ENCODE measurements at places on chromosomes 16 and 17. TPM values are rescaled to one million over a fixed set of nuclear protein-coding genes. Genes with fewer than 3 reads are reported as not detected.

GRCh38 chr17:55410722-55411462 lies 10.7 kb downstream of the MMD start:
- no peak for DNase-seq
- H3K4me1 ChIP-seq = peaks cover 3% of the 10 kb centered on the region
- no peaks in the 10 kb centered on the region for H3K27me3 ChIP-seq
- no peak overlapping the region for H3K27ac ChIP-seq
- peaks cover 40% of the 10 kb centered on the region for H3K36me3 ChIP-seq
- no peak overlapping the region for H3K4me3 ChIP-seq

C16orf54 gene
- total RNA-seq = 12.1 TPM

GRCh38 chr17:17837380-17837821 lies 615 bp upstream of the SREBF1 start:
- peak overlapping the region; percentile 91 for H3K4me3 ChIP-seq
- H3K36me3 ChIP-seq = peaks cover 21% of the 10 kb centered on the region
- H3K4me1 ChIP-seq = peaks cover 63% of the 10 kb centered on the region
- no peaks in the 10 kb centered on the region for H3K27me3 ChIP-seq
- DNase-seq = peak; percentile 39

- no peak overlapping the region for H3K4me3 ChIP-seq
- H3K27me3 ChIP-seq = no peaks in the 10 kb centered on the region
- H3K36me3 ChIP-seq = no peaks in the 10 kb centered on the region
- H3K27ac ChIP-seq = no peak overlapping the region
- H3K4me1 ChIP-seq = no peaks in the 10 kb centered on the region
- DNase-seq = no peak
These were observed 164.3 kb downstream of the RBFOX3 start for GRCh38 chr17:79446399-79447009.

GRCh38 chr17:71114911-71115668 lies 945.8 kb downstream of the KCNJ2 start:
- H3K27me3 ChIP-seq = no peaks in the 10 kb centered on the region
- H3K27ac ChIP-seq = no peak overlapping the region
- no peaks in the 10 kb centered on the region for H3K36me3 ChIP-seq

DNA sequence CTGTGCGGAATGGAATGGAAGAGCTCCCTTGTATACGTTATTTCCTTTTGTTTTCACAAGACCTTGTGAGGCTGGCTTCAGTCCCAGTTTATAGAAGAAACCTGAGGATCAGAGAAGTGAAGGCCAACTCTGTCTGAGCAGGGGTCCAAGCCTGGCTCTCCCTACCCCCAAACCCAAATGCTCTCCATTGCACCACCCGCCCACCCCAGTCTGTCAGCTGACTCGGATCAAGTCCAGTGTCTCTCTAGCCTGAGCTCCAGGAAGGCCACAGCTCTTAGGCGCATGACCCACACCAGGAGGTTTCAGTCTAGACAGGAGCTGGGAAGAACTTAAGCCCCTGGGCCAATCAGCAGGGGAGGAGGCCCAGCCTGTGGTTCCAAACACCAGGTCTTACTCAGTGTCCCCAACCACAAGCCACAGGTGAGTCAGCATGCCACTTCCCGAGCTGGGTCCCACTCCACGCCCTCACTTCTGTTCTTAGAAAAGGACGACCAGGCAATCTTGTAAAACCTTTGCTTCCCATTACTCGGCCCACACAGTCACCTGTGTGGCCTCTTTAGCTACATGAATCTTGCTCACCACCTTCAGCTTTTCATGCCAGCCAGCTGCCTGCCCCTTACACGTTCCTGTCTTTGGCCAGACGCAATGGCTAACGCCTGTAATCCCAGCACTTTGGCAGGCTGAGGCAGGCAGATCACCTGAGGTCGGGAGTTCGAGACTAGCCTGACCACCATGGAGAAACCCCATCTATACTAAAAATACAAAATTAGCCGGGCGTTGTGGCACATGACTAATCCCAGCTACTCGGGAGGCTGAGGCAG lies 27.8 kb downstream of the TK2 start:
- peak; percentile 98 for DNase-seq
- peaks cover 72% of the 10 kb centered on the region for H3K4me1 ChIP-seq
- no peaks in the 10 kb centered on the region for H3K36me3 ChIP-seq
- peak overlapping the region; percentile 50 for H3K4me3 ChIP-seq

ATP2A1 gene
- total RNA-seq = 4.2 TPM

PRKAR1A gene
- total RNA-seq = 151 TPM

MAP3K14 gene
- total RNA-seq = 52.0 TPM

SGCA gene
- not detected for total RNA-seq

- H3K4me3 ChIP-seq = no peak overlapping the region
- no peak for DNase-seq
- peak overlapping the region; percentile 46 for H3K27ac ChIP-seq
- H3K4me1 ChIP-seq = peaks cover 24% of the 10 kb centered on the region
- peaks cover 63% of the 10 kb centered on the region for H3K36me3 ChIP-seq
- no peaks in the 10 kb centered on the region for H3K27me3 ChIP-seq
These were observed 27.8 kb downstream of the USP36 start for GRCh38 chr17:78812855-78813254.

KRTAP3-1 gene
- total RNA-seq = not detected

DNA sequence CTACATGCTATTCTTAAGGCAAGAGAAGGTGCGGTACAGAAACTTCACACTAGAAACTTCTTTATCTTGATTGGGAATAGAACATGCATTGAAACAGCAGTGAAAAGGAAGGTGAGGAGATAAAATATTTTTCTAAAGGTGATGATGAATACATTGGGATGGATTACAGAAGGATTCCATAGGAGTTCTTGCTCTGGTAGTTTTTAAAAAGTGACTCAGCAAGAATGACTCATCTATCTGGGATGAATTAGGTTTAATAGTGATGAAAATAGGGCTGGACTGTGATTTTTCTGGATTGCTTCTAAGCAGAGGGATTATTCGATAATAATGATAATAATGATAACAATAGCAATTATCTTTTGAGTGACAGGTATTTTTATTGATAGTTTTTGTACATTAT lies 65.6 kb upstream of the HS3ST4 start:
- no peak overlapping the region for H3K27ac ChIP-seq
- no peaks in the 10 kb centered on the region for H3K27me3 ChIP-seq
- no peak overlapping the region for H3K4me3 ChIP-seq
- no peaks in the 10 kb centered on the region for H3K4me1 ChIP-seq
- H3K36me3 ChIP-seq = no peaks in the 10 kb centered on the region

DNA sequence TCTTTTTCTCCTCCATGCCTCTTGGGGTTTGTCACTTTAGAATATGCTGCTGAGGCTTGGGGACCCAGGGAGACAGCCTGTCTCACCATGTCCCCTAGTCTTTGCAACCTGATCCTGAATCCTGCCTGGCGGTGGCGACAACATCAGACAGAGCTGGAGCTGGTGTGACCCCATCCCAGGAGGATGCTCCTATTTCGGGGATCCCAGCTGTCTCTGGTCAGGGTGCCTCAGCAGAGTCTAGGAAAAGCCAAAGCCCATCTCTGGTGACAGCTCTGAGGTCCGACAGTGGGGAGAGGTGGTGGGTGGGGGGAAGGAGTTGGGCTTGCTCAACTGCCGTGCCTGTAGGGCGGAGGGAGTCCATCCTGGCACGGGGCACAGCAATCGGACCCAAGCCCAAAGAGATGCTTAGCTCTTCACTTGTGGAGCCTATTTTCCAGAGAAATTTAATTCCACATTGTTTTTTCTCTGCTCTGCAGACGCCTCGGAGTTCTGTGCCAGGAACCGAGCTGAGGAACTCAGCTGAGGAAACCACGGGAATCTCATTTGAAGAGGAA lies 10.3 kb upstream of the TNS4 start:
- H3K36me3 ChIP-seq = no peaks in the 10 kb centered on the region
- H3K4me3 ChIP-seq = no peak overlapping the region
- DNase-seq = no peak
- no peaks in the 10 kb centered on the region for H3K27me3 ChIP-seq
- no peak overlapping the region for H3K27ac ChIP-seq
- peaks cover 24% of the 10 kb centered on the region for H3K4me1 ChIP-seq

TAT gene
- total RNA-seq = not detected

GRCh38 chr17:82457929-82458178 lies 687 bp upstream of the NARF start:
- H3K27me3 ChIP-seq = no peaks in the 10 kb centered on the region
- peaks cover 12% of the 10 kb centered on the region for H3K36me3 ChIP-seq
- peak; percentile 93 for DNase-seq
- H3K4me1 ChIP-seq = peaks cover 25% of the 10 kb centered on the region
- peak overlapping the region; percentile 97 for H3K27ac ChIP-seq

PYY gene
- total RNA-seq = not detected

GRCh38 chr16:69858191-69859104 lies 92.7 kb upstream of the CLEC18A start:
- H3K4me3 ChIP-seq = no peak overlapping the region
- H3K36me3 ChIP-seq = peaks cover 7% of the 10 kb centered on the region
- no peak overlapping the region for H3K27ac ChIP-seq
- H3K27me3 ChIP-seq = no peaks in the 10 kb centered on the region

GRCh38 chr17:16349431-16349830 lies 3.8 kb downstream of the CENPV start:
- H3K4me3 ChIP-seq = no peak overlapping the region
- no peak overlapping the region for H3K27ac ChIP-seq
- no peaks in the 10 kb centered on the region for H3K27me3 ChIP-seq
- no peak for DNase-seq
- H3K36me3 ChIP-seq = peaks cover 11% of the 10 kb centered on the region

DNA sequence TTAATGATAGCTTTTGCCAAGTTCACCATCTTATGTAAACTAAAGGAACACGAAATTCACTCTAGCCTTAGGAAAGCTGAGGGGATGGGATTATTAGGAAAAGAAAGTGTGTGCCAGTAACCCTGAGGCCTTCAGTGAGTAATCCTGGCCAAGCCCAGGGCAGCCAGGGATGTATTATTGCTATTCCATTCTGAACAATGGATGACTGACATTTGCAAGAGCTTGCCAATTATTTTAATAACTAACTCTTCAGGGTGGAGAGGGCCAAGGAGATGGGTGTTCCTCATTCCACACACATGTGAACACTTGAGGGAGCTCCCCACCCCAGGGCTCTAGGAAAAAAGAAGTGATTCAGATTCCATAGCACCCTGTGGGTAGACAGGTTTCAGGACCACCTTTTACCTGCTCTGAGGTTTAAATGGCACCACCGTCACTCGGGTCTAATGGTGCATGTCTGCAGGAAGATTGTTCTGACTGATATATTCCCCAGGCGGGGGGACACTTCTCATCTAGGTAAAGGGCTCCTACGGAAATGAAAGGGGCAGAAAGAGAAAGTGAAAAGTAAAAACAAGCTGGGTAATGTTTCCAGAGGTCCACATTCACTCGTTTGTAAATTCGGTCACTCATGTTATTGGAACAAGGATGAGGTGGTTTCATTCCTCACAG lies 41.5 kb downstream of the TK2 start:
- H3K27ac ChIP-seq = no peak overlapping the region
- H3K4me3 ChIP-seq = no peak overlapping the region
- H3K27me3 ChIP-seq = no peaks in the 10 kb centered on the region
- no peaks in the 10 kb centered on the region for H3K4me1 ChIP-seq

VWA3A gene
- total RNA-seq = not detected

- no peak overlapping the region for H3K27ac ChIP-seq
- no peaks in the 10 kb centered on the region for H3K27me3 ChIP-seq
- DNase-seq = peak; percentile 11
- H3K4me1 ChIP-seq = peaks cover 15% of the 10 kb centered on the region
- H3K4me3 ChIP-seq = no peak overlapping the region
These were observed 116.5 kb downstream of the ADCY9 start for GRCh38 chr16:3999479-4000325.
